ENCODE measurements at places on chromosomes 6 and 20. TPM values are rescaled to one million over a fixed set of nuclear protein-coding genes. Genes with fewer than 3 reads are reported as not detected.

DNA sequence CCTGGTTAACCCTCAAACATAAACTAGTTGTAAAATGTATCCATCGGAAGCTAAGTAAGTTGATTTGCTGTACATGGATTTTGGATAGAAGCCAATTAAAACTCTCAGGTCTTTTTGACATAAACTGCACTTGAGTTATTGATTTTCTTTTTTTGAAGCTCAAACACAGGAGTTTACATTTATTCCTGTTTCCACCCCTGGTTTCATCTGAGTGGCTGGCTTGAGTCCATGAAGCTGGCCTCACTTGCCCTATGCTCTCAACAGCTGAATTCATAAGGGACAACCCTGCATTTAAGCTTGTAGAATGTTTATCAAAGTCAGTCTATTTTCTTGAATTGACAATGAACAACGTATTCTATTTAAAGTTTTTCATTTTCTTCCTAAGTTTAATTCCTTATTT is 58.1 kb upstream of the PLEKHG1 start:
- peak; percentile 43 for DNase-seq

GRCh38 chr6:1792989-1793388 is 183.3 kb downstream of the FOXC1 start:
- DNase-seq = no peak

- no peak for DNase-seq
Observed at GRCh38 chr20:21342656-21343345, 39.7 kb downstream of the XRN2 start.

DNA sequence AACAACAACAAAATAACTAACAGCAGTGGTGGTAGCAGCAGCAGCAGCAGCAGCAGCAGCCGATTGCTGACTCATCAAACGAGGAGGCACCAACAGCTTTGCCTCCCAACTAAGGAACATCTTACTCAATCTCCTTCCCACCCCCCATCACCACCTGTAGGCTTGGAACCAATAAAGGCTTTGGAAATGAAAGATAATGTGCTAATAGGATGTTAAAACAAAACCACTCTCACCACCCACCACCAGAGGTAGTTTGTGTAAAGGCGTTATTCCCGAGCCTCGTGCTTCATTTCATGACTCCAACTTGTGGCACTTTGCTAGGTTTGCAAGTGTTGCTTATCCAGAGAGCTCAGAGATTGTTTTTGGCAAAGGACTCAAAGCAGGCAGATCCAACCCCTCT is 346.5 kb downstream of the CD83 start:
- peak; percentile 40 for DNase-seq

- DNase-seq = peak; percentile 96
Observed at GRCh38 chr6:29005183-29005885, at the start of gene ZNF311. Gene ZNF311 (minus strand): TSS chr6:29005315. CDS start chr6:29003954, 1,361 bp downstream.

DNA sequence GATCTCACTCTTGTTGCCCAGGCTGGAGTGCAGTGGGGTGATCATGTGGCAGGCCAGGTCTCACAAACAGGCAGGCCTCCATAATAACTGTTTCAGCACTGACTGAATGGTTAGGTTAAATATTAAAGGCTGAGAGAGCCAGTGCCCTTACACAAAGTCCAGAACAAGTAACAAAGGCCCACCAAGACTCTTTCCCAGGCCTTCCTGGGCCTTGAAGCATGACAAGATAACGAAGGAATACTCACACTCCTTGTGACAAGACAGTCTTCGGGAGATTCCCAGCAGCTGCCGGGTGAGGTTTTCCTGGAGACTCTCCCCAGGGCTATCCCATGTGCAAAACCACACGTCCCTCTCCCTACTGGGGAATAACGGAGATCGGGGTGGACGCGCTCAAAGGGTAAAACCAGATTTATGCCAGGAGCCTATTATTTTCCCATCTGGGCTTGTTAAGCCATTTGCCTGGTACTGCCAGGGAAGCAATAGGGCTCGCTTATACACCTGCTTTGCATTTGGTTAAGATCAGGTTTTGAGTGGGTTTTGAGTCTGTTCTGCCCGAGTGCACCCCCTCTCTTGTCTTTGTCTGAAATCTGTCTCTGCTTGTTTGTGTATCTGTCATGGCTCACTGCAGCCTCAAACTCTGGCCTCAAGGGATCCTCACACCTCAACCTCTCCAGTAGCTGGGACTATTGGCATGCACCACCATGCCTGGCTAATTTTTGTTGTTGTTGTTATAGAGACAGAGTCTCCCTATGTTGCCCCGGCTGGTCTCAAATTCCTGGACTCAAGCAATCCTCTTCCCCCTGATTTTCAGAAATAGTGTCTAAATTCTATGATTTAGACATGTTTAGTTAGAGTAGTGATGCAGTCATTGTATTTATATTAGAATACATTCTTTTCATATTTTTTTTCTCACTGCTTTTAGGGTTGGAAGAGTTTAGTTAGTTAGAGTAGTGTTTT is 1.4 kb upstream of the ENPP3 start:
- no peak for DNase-seq

DNA sequence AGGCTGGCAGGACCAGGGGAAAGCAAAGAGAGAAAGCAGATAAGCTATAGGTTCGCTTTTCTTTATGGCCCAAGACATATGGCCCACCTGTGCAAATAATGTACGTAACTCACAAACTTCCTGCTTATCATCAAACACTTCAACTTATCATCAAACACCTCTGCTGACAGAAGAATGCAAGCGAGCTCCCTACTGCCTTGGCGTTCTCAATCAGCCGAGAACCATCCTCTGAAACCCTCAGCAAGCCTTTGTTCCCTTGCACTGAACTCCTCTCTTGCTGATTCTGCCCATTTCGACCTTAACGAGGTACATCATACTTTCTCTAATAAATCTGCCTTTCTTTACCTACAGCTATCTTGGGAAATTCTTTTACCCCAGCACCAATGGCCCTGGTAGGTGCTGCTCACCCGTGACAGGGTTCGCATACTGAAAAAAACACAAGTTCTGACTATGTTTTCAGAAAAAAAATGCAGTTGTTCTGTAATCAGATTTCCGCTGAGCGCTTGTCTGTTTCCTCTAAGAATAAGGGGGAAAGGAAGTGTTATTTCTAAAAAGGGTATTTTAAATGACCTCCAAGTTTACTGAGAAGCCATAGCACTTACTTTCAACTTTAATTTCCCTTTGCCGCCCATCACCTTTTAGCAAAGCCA is 28.3 kb downstream of the SERPINB6 start:
- DNase-seq = peak; percentile 40

DNA sequence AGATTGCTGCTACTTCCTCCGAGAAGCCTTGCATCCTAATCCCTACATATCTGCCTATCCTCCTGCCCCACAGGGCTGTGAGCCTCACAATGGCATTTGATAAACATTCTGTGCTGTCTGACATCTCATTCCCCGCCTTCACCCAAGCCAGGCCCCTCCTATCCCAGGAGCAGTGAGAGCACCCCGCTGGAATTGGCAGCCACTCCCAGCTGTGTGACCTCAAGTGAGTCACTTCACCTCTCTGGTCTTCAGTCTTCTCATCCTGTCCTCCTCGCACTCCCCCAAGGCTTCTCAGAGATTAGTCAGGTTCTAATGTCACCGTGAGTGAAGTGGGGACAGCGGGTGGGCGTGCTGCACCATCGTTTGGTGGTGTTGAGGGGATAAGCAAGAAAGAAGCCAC is 81.7 kb downstream of the CDH22 start:
- no peak for DNase-seq

GRCh38 chr6:154156135-154156896 is 117.3 kb downstream of the OPRM1 start:
- DNase-seq = peak; percentile 43

DNA sequence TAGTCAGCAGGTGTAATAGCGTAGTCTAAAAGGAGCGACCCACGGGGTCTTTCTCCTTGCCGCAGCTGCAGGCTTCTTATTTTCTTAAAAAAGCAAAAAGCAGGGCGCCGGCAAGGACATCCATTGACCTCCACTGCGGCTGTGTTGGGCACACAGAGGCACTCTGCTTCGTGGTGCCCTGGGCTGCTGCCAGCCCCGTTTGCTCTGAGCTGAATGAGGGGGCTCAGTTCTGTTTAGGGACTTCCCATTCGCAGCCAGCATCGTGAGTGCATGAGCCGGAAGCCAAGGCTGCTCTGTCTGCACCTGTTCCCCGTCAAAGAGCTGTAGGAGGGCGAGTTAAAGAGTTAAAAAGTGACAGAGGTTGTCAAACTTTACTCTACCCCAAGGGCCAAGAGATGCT is 1.7 kb upstream of the SLC22A2 start:
- DNase-seq = no peak

DNA sequence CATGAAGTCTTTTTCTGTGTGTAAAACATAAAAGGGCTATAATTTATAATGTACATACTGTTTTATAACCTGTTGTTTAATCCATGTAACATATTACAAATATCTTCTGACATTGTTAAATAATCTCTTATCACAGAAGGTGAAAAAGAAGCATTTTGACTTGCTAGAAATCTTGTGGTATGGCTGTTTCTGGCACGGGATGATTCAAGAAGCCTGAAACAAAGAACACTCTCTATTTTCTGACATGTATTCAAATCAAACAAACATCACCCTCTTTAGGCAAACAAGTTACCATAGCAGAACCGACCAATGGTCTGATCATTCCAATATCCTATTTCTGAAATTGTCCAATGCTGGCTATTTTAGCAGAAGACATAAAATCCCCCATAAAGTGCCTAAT is 55.4 kb downstream of the HS3ST5 start:
- DNase-seq = no peak

DNA sequence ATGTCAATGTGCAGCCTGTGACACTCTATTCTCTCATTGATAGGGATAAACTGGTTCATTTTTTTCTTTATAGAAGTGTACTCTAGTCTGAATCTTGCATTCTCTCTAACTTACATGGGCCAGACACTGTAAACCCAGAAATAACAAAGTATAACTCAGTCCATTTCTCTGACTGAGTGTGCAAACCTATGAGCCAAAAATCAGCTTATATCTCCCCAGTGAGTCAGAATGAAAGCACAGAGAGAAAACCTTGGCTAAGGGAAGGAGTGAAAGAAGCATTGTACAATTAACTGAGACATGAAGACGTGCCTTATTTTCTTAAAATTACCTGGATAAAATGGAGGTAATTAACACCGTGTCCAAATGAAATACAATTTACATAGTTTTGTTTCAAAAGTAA is 436.9 kb upstream of the IMPG1 start:
- peak; percentile 53 for DNase-seq

DNA sequence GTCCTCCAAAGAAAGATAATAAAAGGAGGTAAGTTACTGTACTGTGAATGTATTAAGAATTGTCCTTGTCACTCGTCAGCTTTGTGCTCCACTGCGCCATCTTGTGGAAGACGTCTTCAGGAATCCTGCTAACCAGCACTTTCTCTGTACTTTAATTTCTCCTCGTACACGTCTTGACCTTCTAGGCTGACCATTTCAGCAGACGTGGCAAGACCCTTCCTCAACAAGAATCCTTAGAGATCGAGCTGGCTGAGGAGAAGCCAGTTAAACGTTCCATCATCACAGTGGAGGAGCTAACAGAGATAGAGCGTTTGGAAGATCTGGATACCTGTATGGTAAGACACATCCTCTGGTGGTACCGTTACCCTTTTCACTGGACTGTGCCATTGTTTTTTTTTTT is 95.5 kb upstream of the SCGN start:
- peak; percentile 88 for DNase-seq

- DNase-seq = peak; percentile 24
Observed at GRCh38 chr6:137495703-137496336, 1.6 kb upstream of the OLIG3 start.

- DNase-seq = peak; percentile 35
Observed at GRCh38 chr6:15398633-15399275, 152.9 kb downstream of the JARID2 start.

DNA sequence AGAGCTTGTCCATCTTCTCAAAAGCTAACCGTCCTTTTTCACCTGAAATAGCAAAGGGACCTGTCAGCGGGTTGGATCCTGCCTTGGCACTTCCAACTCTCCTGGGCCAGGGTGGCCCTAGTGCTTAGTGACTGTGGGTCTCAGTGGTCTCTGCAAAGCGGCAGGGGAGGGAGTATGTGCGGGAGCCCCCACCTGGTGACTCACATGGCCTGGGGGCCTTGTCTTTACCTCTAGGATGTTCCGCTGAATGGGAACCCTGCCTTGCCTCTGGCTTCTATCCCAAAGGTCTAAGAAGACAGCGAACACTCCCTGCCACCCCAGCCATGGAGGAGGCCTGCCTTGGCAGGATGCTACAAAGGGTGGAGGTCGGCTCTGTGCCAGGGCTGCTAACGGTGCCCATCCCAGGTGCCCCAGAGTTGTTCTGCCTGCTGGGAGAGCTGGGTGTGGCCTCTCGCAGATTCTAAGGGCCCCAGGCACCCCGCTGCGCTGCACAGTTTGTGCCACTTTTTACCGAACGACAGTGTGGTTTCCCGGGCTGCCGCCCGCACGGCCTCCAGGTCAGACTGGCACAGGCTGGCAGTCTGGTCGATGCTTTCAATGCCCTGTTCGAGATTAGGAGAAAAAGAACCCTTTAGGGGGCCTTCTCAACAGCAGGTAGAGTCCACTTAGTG is 77.2 kb downstream of the PTPN1 start:
- no peak for DNase-seq

GRCh38 chr6:25275436-25275835 is 3.7 kb upstream of the CARMIL1 start:
- DNase-seq = no peak

GRCh38 chr6:72683797-72684196 is 61.9 kb downstream of the KCNQ5 start:
- DNase-seq = no peak

DNA sequence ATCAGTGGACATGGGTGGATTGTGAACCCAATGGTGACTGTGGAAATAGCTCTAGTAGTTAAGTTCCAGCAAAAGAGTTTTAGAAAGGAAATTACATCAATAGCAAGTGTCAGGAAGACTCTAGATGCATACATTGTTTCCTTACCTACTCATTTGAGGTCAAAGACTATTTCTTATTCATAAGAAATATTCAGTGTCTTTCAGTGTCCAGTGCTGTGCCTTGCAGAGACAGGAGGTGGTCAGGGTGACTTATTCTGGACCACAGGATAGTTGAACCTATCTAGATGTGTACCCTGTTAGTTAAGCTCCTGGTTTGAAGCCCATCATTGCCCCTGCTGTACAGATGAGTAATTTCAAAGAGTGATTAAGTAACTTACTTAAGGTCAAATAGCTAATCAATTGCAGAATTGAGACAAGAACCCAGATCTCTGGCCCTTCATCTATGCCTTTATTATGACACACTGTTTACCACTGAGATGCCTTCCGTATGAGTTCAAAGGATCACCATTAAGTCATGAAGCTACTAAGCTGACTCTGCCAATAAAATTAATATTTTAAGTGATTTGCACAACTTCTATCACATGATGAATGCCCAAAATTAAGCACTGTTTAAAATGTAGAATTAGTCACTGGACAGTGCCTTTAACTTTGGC is 136.1 kb downstream of the PDSS2 start:
- no peak for DNase-seq

GRCh38 chr6:6688283-6688682 is 99.8 kb downstream of the LY86 start:
- DNase-seq = no peak

GRCh38 chr20:44761423-44761822 is 15.8 kb downstream of the KCNK15 start:
- DNase-seq = no peak

The BPIFB4 gene
- 0.09 TPM for total RNA-seq

The HCK gene
- 4.9 TPM for total RNA-seq

The SYCP2L gene
- total RNA-seq = 2.6 TPM

The DSP gene
- 1.4 TPM for total RNA-seq

The SMLR1 gene
- total RNA-seq = not detected

The SLC13A3 gene
- total RNA-seq = 2.7 TPM

The FABP7 gene
- 0.66 TPM for total RNA-seq

The PTGIS gene
- total RNA-seq = 23.8 TPM

The MRAP2 gene
- 30.6 TPM for total RNA-seq
